ENCODE measurements at places on chromosomes 16 and 17.

GRCh38 chr16:62638964-62639870 is 603.0 kb upstream of the CDH8 start:
- no peak for DNase-seq

DNA sequence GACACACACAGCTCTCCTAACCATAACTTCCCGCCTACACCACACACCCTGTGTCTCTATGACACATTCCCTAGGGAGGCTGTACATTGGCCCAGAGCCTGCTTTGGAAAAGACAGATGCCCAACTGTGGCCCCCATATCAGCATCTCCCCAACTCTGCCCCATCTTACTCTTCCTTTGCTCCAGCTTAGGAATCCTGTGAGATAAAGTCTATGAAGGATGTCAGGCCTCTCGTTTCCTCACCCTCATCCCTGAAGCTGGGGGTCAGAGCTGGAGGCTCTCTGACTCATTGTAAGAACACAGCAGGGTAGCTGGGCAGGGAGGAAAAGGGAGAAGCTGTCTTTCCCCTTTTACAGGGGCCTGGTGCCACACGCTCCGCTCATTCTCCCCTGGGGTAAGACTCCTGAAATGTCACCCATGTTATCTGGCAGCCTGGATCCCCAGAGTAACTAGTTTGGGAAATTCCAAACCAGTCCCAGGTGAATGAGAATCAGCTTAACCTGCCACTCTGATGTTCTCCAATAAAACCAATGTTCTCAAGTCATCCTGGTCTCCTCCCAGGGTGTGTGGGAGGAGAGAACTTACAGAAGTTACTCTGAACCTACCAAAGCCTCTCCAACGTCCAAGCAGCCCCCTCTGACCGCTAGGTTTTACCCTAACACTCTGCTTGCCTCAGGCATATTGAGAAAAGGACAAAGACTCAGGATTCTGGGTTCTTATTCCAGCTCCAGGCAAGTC is 2.8 kb downstream of the RAPGEFL1 start:
- no peak for DNase-seq

- no peak for DNase-seq
Observed at GRCh38 chr17:17547210-17547764, 44.2 kb downstream of the PEMT start.

DNA sequence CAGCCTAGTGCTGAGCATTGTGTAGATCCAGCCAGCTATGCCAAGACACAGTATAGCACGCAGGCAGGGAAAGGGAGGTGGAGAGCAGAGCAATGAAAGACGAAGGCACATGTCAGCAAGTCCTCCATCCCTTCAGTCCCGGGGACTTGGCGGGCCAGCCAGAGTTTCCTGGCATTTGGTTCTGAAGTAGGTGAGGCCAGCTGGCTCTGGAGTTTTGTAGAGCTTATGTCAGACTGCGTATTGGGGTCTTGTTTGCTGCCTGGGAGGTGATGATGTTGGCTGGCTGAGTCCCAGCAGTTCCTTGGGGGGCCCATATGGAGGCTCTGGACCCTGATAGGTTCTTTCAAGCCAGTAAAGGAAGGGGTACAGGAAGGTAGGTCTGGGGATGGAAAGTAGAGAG is 55.7 kb upstream of the AKTIP start:
- DNase-seq: no peak

- no peak for DNase-seq
Observed at GRCh38 chr16:30888856-30889499, 4.9 kb downstream of the BCL7C start.

DNA sequence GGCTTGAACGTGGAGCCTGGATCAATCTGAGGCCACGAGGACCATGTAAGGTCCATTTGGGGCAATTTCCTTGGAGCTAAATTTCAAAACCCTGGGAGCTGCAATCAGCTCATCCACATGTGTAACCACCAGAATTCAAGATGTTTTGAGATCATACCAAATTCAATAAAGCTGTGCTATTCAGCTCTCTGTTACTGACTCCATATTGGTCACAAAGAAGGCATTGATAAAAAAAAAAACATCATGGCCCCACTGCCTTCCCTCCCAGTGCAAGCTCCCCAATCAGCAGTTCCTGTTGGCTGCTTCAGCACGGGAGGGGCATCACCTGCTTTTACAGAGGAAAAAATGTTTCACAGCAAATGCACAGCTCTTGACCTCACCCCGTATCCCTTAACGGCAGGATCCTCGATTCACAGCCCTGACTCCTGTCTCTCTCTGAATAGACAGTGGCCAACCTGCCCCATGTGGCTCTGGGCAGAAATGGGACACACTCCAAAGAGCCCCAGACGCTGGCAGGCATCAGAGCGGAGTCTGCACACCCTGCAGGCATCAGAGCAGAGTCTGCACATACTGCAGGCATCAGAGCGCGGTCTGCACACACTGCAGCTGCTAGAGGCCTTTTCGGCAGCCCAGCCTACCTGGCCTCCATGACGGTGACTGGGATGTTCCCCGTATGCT is 37.1 kb downstream of the FANCA start:
- DNase-seq: no peak

- DNase-seq: no peak
Observed at GRCh38 chr17:39765175-39765574, 27.4 kb downstream of the GRB7 start.

GRCh38 chr17:12431188-12431587 is 234.5 kb upstream of the MYOCD start:
- no peak for DNase-seq

DNA sequence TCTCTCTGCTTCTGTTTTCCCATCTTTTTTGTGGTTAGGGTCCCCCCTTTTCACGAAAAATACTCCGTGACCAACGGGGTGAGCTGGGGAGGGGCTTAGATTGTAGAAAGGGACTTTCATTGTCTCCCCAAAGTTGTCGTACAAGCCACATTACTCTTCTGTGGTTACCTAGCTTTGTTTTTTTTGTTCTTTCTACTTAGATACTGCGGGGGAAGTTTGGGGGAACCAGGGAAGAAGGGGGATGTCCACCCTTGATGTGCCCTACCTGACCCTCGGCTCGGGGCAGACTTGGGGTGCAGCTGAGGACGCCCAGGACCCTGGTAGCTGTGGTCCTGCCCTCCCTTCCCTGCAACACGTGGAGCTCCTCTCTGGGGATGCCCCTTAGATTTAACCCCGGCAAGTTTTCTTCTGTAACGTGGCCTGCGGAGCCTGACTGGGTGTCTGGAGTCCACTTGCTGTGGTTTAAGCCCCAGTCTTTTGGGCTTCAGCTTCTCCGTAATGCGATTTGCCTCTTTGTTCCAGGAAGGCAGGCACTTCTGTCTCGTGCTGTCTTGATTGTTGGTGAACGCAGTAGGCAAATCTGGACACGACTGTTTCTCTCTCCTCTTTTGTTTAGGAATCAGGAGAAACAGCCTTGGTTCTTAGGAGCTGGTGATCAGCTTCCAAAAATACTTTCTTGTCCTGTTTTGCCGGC is 892 bp downstream of the ABCC1 start:
- DNase-seq: peak; percentile 5

- no peak for DNase-seq
Observed at GRCh38 chr17:4542003-4542725, 13.0 kb downstream of the MYBBP1A start.
